ENCODE measurements at places on chromosomes 1 and 21.
A peak's percentile ranks its signal among the peaks of the same experiment; 100 is the strongest.

GRCh38 chr1:47722909-47723580 is 274.1 kb downstream of the TRABD2B start:
- DNase-seq = no peak

DNA sequence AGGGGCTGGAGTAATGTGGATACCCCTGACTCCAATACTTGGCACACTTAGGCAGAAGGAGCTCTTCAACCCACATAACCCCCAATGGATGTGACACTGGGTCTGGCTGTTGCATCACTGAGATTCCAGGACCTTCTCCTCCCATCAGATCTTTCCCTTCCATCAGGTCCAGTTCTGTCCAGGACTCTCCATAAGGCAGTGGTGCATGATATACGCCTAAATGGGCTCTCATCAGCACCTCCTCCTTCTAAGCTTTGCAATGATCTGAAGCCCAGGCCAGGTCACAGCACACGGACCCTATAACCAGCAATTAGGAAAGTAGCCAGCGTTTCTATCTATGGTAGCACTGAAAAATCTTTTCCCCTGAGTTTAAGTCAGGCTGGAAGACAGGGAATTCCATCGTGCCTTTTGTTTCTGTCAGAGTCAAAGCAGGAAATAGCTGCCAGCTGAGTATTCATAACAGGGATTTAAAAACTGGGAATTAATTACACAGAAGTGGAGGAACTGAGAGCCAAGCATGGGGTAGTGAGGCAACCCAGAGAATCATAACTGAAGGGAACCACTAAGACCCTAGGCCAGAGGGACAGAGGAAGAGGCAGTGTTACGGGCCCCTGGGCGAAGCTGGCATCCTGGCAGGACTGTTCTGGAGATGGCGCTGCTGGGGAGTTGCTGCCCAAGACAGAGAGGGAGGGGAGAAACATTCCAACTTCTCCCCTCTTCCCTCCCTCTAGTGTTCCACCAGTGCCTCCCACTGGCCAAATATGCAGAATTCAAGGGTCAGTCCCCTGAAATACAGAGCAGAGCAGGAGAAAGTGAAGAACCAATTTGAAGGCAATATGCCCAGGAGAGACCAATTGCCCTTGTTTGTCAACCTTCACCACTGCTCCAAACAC is 37.5 kb upstream of the HOOK1 start:
- DNase-seq = peak; percentile 34

DNA sequence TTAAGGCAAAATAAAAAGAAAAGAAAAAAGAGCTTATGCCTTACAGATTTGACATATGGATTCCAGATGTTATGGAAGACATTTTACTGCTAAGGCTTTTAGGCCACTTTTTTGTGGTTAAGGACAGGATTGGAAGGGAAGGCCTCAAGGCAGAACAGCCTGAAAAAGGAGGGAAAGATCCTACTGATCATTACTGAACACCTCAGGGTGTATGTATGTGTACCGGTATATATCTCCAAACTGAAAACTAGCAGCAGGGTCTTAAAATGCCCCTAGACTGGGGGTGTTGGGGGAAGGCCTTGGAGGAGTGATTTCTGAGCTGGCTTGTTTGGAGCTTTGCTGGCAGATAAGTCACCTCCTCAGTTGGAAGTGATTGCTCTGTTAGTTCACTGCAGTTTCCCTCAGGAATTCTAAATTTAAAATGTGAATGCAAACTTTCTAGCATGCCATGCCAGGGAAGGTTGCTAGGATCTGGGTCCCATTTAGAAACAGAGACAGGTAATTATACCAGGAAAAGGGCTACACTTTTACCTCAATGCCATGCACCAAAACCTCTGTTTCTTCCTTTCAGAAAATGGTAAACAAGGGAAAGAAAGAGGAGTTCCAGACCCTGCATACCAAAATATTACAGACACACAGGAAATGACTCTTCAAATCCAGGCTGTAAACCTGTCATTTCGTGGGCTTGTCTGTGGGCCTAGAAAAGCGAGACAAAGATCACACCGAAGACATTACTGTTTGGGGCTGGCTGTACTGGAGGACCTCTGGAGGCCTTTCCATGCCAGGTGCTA is 15.0 kb downstream of the C1orf52 start:
- DNase-seq = peak; percentile 46

- peak; percentile 64 for DNase-seq
Observed at GRCh38 chr1:162663589-162664106, 31.4 kb downstream of the DDR2 start.

DNA sequence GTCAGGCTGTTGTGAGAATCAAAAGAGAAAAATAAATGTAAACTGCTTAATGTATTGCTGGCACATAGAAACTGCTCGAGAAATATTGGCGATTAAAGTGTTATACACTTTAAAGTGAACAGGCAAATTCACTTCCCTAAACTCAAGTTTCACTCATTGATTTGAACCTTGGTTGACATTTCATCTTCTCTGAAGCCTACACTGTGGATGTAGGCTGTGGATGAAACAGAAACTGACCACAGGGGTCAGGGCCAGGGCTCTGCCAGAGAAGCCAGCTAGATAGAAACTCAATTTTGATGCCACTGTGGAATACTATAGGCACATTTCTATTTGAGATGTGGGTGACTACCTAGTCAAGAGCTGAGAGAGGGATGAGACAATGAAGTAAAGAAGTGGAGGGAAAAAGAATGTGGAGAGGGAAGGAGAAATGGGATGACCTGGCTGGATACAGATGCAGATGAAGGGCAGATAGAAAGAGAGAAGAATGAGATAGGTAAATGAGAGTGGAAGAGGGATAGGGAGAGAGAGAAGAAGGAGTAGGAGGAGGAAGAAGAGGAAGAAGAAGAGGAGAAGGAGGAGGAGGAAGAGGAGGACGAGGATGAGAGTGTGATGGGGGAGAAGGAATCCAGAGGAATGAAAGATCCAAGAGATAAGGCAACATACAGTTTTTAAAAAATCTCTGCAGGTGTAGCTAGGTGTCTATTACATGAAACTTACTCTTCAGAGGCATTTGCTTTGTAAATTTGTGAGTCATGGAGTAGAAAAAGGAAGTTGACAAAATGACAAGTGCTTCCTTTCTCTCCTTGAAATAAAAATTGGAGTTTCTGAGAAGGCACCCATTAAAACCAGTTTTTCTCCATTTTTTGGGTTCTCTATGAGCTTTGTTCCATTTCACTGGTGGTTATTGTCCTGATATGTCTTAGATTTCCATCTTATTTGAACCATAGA is 17.4 kb upstream of the CD1D start:
- no peak for DNase-seq

GRCh38 chr21:15433091-15433490 is 296.7 kb upstream of the USP25 start:
- DNase-seq = no peak

DNA sequence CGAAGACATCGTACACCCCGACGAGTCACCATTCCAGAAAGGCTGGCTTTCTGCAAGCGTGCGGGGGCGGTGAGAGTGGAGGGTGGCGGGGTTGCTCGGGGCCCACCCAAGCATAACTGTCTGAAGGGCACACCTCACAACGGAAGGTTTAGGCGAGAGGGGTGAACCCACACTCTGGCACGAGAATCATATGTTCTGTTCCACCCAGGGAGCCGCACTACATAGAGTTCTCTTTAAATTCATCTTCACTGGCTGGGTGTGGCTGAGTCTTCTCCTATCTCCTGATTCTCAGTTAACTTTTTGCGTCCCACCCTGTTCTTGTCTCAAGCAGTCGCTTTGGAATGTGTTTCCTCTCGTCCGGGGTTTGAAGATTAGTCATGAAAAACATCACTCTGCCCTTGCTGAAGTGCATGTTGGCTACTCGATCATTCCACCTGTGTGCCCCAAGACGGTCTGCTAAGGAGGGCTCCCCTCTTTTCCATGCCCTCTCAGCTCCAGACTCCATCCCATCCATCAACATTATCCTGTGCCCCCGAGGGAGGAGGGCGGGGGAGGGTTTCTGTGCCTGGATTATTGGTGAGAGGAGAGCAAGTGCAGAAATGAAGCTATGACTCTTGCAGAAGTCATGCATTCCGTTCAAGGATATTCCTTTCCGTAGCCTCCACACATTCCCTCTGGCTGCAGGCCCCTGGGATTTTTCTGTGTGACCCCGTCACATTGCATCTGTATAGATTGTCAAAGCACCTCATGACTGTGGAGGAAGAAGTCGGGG is 53.5 kb upstream of the CD34 start:
- peak; percentile 39 for DNase-seq

DNA sequence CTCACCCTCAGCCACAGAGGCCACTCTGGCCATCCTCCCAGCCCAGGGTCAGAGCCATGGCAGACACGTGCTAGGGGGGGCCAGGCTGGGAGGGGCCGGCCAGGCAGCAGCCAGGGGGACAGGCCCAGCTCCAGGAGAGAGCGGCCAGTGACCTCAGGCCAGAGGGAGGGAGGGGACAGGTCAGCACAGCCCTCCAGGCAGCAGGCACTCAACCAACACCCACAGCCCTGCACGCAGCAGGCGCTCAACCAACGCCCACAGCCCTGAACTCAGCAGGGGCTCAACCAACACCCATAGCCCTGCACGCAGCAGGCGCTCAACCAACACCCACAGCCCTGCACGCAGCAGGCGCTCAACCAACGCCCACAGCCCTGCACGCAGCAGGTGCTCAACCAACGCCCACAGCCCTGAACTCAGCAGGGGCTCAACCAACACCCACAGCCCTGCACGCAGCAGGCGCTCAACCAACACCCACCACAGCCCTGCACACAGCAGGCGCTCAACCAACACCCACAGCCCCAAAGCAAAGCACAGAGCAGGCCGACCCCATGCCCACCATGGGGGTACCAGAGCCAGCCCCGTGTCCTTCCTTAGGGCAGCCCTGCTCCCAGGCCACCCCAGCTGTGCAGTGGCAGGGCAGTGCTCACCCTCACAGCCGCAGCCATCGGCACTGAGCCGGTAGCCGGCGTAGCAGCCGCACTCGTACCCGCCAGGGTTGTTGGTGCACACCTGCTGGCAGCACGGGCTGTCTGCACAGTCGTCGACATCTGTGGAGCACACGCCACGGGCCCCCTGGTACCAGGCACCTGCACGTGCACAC is 55.9 kb downstream of the ARHGEF16 start:
- no peak for DNase-seq

DNA sequence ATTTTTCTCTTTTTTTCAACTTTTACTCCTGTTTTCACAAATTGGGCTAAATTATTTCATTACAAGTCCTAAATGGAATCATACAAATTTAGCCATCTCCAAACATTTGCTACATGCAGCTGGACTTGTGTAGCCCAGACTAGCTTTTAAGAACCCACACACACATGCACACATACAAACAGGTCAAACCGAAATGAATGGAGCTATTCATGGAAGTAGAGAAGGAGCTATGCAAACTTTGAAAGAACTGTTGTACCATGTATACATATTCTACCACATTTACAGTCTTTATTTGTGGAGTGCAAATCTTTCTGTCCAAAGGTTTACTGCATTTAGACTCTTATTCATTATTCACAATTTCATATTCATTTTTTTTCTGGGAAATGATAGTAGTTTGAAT is 189.1 kb upstream of the RNPC3 start:
- DNase-seq = no peak

DNA sequence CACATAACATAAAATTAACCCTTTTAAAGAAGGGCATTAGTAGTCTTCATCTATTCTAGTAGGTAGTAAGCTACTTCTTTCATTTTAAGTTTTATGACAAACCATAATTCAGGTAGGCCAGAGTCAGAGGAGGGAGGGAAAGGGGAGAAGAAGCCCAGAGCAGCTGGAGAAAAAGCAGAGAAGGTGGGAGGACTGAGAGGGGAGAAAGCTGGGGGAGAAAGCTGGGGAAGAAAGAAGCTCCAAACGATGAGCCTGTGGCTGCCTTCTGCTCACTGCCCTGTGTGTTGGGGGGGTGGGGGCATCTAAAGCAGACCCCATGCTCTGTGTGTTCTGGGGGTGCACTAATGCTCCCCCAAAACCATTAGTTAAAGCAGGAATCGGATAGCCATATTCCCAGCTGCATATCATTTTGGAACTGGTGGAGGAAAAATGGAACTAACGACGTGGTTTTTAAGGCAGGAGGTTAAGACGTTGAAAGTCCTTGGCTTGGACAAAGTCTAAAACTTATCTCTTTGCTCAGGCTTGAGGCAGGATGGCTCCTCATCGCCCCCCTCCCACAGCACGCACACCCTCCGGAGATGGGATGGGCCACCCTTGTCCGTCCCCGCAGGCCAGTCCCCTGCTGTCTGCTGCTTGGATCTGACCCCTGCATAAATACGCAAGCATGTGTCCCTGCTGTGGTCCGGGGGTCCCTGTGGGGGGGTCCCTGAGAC is 184.2 kb downstream of the DYRK1A start:
- no peak for DNase-seq

GRCh38 chr1:7525338-7526063 is 245.6 kb upstream of the VAMP3 start:
- no peak for DNase-seq

DNA sequence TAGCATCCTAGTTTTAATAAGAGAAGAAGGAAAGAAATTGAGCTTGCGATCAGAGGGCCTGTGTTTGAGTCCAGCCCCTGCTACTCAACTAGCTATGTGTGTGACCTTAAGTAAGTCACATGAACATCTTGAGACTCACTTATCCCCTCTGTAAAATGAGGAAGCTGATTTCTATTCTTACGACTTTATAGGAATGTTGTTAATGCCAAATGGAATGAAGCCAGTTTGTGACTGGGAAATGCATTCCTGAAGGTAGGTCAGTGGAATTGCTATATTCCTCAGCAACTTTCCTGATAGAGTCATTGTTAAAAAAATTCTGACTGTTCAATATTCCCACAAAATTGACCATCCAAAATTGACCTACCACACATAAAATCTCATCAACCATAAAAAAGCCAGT is 14.9 kb downstream of the FASLG start:
- no peak for DNase-seq

DNA sequence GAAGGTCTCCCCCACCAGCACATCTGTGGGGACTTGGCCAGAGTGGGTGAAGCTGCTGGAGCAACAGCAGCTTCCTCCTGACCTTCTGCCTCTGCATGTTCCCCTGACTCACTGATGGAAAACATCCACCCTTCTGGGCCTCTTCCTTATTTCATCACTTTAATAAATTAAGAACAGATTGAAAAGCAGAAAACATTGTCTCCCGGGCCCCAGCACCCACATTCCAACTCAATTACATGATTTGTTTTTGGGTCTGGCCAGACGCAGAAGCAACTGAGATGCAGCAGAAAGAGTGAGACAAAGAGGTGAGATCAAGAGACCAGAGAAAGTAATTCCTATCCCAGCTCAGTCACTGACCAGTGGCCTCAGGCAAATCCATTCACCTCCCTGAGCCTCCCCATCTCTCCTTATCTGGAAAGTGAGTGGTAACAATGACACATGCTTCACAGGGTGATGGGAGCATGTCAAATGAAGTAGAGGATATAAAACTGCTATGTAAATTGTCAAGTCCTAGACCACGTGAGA is 157.1 kb downstream of the ELAVL4 start:
- no peak for DNase-seq

Measured in LHCN-M2 (cell line).